ENCODE measurements at places on chromosomes 1 and 21.
A peak's percentile ranks its signal among the peaks of the same experiment; 100 is the strongest.

GRCh38 chr1:174074757-174075156 lies 52.6 kb upstream of the RC3H1 start:
- no peak for DNase-seq

- DNase-seq, result no peak
Observed at GRCh38 chr21:46323227-46323709, 402 bp downstream of the C21orf58 start.

- no peak for DNase-seq
Observed at GRCh38 chr1:158037008-158037865, 43.8 kb downstream of the KIRREL1 start.

- no peak for DNase-seq
Observed at GRCh38 chr21:26406526-26406925, 166.6 kb downstream of the CYYR1 start.

- DNase-seq, result no peak
Observed at GRCh38 chr1:2451741-2452140, 24.3 kb upstream of the PLCH2 start.

DNA sequence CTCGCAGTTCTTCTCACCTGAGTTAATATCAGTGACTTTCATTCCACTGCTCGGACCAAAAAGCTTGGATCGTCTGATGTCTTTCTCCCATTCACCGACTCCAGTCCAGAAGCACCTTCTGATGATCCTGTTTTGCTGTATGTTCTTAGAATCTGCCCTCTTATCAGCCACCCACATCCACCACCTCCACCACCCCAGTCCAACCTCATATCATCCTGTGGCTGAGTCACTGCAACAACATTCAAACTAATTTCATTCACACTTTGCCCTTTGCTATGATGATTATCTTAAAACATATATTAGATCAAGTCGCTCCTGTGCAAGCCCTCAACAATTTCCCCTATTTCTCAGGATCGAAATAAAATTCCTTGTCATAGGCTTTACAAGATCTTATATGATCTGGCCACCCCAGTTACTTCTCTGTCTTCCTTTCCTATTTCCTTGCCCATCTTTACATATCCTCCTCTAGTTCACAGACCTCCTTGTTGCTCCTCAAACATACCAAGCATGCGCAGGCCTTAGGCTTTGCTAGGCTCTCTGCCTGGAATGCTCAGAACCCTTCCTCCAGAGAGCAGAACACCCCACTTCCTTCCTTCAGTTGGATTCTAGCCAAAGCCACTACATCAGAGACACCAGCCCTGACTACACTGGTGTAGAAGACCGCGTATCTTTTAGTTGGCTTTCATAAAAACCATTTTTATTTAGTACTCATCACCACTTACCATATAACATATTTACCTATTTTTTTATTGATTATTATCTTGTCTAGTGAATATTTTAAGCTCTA lies 335.7 kb upstream of the GREM2 start:
- DNase-seq, result no peak

DNA sequence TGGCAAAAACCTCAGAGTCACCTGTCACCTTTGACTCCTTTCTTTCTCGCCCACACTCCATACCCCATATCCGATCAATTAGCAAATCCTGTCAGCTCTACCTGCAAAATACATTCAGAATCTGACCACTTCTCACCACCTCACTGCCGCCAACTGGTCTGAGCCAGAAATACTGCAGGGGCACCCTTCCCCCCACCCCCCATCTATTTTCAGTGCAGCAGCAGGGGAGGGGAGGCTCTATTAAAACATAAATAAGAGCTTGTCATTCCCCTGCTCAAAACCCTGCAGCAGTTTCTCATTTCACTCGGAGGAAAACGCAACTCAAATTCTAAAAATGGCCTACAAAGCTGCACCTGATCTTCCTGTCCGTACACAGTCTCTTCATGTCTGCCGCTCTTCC lies 3.9 kb downstream of the PKLR start:
- no peak for DNase-seq

DNA sequence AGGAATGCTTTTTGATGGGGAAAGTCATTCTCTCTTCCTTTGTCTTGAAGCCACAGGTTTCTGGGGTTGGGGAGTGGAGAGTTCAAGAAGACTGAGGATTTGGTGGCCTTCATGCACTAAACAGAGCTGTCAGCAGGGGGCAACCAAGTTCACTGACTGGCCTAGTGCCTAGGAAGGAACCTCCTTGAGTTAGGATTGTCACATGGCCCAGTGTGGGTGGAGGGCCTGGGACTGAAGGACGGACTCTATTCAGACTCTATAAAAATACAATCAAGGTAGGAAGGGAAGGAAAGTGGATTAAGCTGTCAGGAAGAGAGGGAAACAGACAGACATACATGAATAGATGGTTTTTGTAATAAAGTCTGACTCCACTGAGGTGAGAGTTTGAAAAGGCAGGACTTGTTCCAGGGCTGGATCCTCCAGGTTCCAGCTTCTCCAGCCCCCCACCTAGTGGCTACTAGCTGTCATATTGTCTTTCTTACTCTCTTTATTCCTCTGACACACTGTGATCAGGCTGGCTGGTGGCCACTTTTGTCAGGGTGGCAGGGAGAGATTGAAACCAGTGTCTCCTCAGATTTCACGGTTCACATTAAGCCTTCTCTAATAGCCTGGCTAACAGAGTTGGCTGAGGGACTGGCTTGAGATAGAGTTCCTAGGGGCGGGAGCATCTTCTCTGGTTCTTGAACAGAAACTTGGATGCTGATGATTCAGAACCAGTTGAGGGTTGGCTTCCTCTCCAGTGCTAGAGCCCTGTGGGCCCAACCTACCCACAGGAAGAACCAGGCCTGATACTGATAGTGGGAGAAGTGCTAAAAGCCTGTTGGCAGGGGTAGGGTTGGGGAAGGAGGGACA lies 4.1 kb upstream of the SH3BGRL3 start:
- DNase-seq, result peak; percentile 76

GRCh38 chr1:112356765-112357164 lies 39.2 kb upstream of the CTTNBP2NL start:
- no peak for DNase-seq

DNA sequence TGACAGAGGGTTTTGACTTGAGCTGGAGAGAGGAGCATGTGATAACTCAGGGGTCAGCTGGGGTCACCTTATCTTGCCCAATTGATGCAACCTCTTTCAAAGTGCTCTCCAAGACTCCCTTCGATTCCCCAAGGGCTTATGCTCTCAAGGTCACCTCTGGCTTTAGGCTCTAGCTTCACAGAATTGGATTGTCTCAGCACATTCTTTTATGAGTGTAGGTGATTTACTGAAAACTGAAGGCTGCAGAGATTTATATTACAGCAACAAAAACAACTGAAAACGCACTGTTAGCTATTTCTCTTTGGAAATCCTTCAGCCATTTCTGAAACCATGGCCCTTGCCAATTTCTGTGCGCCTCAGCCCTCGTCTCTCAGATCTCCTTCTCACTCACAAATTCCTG lies 34.5 kb upstream of the MAP1LC3C start:
- no peak for DNase-seq

DNA sequence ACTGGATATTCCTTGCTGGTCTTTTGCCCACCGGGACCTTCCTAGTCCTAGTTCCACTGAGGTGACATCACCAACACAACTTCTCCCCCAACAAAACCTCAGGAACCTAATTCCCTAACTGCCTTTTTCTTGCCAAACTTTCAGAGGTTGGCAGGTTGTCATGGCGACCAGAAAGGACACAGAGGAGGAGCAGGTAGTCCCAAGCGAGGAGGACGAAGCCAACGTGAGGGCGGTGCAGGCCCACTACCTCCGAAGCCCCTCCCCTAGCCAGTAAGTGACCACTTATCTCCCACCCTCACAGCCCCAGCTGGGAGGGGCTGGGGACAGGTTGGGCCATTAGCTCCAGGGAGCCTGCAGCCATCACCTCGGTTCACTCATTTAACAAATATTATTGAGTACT lies 815 bp downstream of the STYXL2 start:
- DNase-seq, result no peak

DNA sequence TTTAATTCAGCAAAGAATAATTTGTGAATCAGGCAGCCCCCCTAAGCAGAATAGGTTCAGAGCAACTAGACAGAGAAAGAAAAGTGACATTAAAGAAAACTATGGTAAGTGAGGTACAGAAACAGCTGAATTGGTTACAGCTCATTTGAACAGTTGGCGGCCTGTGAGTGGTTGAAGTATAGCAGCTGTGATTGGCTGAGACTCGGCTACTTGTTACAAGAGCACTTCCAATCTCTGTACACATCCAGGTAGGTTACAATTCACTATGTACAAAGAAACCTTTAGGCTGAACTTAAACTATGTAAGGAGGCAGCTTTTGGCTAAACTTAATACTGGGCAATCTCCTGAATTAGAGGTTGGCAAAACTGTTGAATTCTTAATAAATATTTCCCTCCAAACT lies 171.1 kb upstream of the LHX8 start:
- no peak for DNase-seq

GRCh38 chr1:24329797-24330543 lies 10.8 kb downstream of the GRHL3 start:
- no peak for DNase-seq

- DNase-seq, result no peak
Observed at GRCh38 chr1:165857046-165857801, 29.8 kb downstream of the UCK2 start.

DNA sequence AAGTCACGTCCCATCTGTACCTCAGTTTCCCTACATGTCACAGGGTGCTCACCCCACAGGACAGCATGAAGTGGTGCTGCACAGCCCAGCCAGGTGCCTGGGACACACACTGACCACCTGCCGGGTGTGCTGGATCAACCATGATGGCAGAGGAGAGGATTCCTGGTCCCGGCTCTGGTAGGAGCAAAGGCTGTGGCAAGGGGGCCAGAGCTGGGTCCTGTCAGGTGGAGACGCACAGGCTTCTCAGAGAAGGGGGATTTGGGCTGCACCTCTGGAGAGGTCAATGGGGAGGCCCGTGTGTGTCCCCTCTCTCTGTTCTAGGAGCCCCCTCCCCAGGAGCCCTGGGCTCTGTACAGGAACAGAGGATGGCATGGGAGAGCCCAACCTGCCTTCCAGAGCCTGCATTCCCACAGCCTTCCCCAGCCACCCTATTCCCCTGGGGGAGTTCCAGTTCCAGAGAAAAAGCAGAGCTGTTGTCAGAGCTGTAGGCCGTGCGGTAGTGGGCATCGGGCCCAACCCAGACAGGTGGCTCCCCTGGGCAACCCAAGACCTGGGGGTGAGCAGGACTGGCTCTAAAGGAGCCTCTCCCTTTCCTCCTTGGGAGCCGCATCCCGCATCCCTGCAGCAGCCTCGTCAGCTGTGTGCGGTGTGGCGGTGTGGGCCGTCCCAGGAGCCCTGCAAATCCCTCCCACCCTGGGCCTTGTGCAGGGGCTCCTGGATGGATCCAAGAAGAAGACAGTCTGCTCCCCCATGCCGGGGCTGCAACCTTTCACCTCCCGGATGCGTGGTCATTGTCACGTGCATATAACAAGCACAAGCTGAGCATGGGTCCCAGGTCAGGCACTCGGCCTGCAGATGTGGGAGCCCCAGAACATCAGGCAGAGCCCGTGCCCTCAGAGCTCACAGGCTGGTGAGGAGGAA lies 2.9 kb upstream of the TFF3 start:
- no peak for DNase-seq

GRCh38 chr1:202245391-202245790 lies 51.8 kb downstream of the LGR6 start:
- DNase-seq, result no peak

- no peak for DNase-seq
Observed at GRCh38 chr1:188672153-188672552, 1805.5 kb downstream of the BRINP3 start.

DNA sequence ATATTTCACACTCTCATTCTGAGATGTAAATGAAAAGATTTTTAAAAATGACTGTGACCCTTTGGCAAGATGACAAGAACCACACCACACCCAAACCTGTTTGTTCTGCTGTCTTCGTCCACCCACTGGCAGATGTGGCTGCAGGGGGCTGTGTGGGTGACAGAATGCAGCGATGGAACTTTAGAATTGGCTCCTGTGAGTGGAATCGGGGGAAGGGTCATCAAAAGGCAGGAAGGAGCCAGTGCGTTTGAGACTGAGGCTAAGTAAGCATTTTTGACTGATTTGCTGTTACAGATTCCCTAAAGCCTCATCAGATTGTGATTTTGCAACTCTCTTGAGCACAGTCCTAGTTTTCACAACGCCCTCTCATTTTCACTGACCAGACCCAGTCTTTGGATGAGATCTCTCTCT lies 111.2 kb upstream of the ADGRL2 start:
- DNase-seq, result no peak

DNA sequence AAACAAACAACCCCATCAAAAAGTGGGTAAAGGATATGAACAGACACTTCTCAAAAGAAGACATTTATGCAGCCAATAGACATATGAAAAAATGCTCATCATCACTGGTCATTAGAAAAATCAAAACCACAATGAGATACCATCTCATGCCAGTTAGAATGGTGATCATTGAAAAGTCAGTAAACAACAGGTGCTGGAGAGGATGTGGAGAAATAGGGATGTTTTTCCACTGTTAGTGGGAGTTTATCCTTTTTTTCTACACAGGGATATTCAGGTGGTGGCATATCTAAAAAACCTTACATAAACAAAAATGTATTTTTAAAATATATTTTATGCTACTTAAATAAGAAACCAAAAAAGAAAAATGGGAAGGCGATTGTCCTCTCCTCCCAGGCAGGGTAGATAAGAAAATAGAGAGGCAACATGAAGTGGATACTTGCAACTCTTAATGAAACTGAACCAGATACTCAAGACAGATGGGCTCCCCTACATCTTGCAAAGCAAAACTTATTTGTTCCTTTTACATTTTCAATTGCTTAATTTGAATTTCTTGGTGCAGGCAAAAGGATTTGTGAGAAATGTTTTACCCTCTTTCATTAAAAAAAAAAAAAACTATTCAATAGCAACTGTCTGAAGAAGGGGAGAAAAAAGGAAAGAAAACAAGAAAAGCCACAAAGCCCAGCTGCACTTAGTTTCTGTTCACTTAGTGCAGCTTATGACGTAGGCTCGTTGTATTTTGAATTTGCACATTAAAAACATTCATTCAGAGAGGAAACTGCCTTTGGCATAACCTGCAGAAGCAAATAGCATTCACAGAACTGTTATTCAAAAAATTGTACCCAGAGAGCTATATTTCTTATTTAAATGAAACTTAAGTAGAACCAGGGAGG lies 36.9 kb upstream of the RGS1 start:
- no peak for DNase-seq

DNA sequence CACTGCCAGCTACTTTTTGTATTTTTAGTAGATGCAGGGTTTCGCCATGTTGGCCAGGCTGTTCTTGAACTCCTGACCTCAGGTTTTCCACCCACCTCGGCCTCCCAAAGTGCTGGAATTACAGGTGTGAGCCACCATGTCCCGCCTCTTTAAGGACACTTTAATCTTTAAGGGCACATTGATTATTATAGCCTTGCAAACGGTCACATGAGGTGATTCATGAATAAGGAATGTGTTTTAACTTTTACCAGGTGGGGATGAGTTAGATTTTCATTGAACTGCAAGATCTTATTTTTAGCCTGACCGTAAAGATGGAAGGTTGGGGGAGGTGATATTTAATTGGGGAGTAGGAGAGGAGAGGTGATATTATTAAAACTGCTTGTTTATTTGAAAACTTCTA lies 61.9 kb downstream of the TBCE start:
- no peak for DNase-seq

DNA sequence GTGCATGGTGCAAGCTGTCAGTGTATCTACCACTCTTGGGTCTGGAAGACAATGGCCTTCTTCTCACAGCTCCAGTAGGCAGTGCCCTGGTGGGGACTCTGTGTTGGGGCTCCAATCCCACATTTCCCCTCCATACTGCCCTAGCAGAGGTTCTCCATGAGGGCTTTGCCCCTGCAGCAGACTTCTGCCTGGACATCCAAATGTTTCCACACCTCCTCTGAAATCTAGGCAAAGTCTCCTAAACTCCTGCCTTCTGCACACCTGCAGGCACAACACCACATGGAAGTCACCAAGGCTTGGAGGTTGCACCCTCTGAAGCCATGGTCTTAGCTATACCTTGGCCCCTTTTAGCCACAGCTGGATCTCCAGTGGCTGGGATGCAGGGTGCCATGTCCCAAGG lies 31.8 kb upstream of the CITED4 start:
- no peak for DNase-seq
